Fibroblast of mammary gland (primary cell): ENCODE measurements at places on chromosomes 1 and 21.

GRCh38 chr1:231315887-231316286, 21.8 kb downstream of the EXOC8 start:
- peak; percentile 39 for DNase-seq

GRCh38 chr1:1359664-1360468, 1.5 kb upstream of the MXRA8 start:
- DNase-seq, result peak; percentile 91

DNA sequence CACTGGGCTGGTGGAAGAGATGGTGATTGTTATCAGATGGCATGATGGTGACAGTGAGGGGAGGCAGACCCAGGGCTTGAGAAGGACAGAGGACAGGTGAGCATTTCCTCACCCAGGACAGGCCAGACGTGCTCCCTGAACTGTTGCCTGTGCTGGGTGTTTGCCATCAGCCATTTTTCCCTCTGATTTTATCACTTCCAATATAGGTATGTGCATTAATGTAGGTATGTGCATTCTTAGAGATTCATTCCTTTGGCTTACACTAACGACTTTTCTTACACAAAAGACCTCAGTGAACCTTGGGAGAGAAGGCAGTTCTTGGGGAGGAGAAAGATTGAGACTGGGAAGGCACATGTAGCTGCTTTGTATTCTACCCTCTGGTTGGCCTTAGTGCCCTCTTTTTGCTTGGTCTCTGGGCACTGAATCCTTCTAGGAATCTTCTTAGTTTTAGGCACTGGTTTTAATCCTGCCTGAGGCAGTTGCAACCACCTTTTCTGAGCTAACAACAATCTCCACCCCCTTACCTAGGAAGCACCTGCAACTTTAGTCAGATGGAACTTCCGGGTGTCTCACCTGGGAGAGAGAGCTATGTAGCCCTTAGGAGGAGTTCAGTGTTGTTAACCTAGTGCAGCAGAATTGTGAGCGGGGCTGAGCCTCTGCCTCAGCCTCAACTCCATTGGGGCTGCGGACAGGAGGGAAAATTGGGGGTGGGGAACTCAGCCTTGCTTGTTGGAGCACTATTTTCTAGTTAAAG, 30.9 kb downstream of the C1orf116 start:
- no peak for DNase-seq

DNA sequence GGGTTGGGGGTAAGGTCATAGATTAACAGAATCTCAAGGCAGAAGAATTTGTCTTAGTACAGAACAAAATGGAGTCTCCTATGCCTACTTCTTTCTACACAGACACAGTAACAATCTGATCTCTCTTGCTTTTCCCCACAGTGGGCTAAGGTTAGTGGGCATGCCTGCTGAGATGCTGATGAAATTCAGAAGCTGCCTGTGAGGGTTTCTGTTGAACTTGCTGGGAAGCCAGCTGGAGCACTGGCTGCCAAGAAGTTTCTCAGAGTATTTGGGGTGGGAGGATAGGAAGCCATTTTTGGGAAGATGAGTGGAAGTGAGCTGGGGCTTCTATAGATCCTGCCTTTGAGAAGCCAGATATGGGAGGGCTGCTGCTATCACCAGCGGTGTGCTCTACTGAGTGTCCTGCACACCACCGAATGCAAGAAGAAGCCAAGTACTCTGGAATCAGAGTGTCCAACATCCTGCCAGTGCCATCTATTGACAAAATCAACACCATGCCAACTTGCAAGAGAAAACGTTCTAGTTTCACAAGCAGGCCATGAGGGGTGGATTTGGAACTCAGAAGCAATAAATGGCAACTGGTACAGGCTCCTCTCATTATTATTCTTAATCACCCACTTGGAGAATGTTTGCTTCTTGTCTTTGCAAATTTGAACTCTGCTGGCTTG, 102.7 kb downstream of the PTPRU start:
- no peak for DNase-seq

DNA sequence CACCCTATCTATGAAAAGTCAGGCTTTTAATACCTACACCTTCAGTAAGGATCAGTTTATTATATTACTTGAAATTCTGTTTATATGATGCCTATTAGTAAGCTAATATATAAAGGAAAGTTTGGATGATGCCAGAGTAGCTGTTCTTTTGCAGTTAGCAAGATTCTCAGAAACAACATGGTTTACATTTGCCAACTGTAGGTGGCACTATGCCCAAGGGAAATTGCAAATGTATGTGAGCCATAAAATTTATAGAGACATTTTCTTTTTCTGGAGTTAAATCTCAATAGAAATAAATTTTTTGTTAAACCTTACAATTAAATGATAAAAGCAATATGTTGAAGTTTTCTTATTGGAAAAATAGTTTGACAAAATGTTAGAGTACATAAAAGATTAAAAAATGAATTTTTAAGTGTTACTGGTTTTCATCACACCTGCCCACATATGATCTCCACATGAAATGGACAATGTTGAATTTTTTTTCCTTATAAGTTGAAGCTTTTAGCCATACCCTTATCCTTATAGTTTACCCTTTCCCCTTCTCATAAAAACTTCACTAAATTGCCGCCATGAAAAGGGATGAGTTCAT, 32.1 kb upstream of the EPHX4 start:
- DNase-seq, result peak; percentile 62

DNA sequence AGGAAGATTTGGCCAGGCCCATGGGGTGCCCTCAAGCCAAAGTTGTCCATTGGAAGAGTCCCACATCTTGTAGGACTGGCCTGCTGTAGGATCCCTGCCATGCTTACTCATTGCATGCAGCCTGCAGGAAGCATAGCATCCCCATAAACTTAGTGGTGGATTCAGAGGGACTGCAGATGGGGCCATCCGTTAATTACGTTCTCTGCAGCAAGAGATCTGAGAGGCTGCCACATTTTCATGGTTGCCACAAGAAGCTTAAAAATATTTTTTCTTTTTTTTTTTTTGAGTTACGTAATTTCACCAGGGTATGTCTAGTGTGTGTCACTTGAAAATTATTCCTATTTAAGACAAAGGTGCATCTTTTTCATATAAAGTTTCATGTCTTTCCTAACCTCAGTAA, 329.7 kb upstream of the USP24 start:
- DNase-seq, result peak; percentile 6

- DNase-seq, result no peak
These were observed 143.4 kb downstream of the GALNT2 start for GRCh38 chr1:230210326-230210980.

GRCh38 chr21:36917471-36918158, 48.9 kb downstream of the HLCS start:
- peak; percentile 59 for DNase-seq

- no peak for DNase-seq
These were observed 532 bp upstream of the FAM177B start for GRCh38 chr1:222736470-222736869.

GRCh38 chr1:223750730-223751570, 38.6 kb downstream of the CAPN2 start:
- DNase-seq, result no peak

GRCh38 chr1:245019910-245020486, 134.8 kb upstream of the KIF26B start:
- DNase-seq, result no peak

DNA sequence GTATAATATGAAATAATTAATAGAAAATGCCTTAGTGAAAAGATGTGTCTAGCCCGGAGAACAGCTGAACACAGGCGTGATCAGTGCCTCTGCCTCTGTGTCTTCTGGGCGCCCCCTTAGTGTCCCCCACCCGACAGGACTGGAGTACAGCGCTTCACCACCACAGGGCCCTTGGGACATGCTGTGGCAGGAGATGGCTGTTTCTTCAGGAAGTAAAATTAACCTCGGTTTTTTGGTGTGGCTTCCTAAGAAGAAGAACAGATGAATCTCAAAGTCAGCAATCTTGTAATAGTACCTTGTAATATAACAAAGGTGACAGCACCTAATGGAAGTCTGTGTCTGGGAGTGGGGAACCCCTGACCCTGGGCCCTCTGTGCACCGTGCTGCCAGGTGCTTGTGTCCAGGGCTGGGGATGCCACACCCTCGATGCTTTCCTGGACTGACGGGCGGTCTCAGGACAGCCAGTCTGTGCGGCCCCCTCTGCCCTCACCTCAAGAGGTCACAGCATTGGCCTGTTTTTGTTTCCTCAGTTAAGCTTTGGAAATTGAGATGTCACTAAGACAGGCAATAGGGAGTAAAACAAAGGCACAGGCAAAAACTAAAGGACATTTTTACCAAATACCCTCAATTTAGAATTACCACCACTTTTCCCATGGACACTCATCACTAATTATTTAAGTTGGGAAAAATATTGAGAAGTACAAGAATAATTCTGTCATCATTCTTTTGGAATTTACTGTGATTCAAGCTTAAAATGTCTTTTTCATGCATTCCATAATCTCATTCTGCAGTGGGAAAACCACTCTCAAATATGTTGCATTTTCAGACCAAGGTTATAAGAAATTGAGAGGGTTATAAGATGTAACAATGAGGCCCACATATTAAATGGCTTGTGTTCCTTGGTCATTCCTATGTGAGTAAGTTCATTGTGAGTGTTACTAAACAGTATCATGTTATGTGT, 79.3 kb downstream of the ADARB1 start:
- DNase-seq, result no peak

GRCh38 chr1:83998498-83999315, at the start of gene TTLL7:
Gene TTLL7, minus strand, starts transcription at chr1:83999132. Its CDS starts 46,921 bp downstream, at chr1:83952211.
- peak; percentile 54 for DNase-seq

- DNase-seq, result no peak
These were observed 494 bp downstream of the NT5C1A start for GRCh38 chr1:39671433-39671792.

- no peak for DNase-seq
These were observed 9.8 kb downstream of the LBR start for GRCh38 chr1:225418059-225418458.

- no peak for DNase-seq
These were observed 22.0 kb downstream of the MYOM3 start for GRCh38 chr1:24089743-24090555.

DNA sequence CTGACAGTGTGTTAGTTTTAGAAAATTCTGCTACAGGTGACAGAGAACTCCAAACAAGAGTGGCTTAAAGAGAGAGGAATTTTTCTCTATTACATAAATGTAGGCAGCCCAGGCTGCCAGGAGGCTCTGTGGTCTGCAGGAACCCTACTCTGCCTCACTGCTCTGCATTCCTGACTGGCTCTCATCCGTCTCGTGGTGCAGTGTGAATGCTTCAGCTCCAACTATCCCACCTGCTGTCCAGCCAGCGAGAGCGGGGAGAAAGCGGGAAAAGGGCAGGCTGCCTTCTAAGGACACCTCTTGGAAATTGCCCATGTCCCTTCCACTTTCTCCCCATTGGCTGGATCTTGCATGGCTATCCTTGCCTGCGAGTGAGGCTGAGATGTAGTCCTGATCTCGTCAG, 131.3 kb downstream of the PEX14 start:
- DNase-seq, result no peak

DNA sequence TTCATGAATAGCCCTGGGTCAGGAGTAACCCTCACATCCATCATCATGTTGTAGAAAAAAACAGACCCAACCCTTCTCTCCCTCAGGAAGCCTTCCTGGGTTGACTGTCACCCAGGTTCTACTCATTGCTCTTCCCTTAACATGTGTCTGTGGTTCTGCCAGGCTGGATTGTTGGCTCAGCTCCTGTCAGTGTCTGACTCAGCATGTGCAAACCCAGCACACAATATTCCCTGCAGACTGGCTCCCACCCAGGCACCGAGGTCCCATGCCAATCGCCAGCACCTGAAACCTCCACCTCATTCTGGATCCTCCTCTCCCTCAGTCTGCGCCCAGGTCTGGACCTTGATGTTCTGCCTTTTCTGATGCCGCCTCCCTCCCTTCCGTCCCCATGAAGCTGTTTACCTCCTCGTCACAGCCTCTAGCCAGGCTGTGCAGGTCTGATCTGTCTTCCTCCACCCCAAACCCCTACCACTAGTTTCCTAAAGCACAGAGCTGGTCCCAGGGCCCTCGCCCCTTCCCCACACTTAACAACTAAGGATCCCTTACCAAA, 4.3 kb upstream of the S100A8 start:
- peak; percentile 32 for DNase-seq

DNA sequence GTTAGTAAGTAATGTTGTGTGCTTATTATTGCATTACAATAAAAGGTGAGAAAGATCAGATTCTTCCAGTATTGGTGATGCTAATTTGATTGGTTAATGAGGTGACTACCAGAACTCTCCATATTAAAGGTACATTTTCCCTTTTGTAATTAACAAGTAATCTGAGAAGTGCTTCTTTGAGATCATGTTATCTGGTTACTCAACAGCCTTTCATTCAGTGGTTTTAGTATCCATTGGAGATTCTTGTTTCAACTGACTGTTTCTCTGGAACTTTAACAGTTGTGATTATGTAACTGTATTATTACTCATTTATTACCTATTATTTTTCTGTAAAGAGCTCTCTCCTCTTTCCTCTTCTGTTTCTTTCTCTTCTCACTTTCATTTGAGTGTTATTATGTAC, 86.7 kb downstream of the PEX14 start:
- peak; percentile 44 for DNase-seq

- DNase-seq, result no peak
These were observed 115.6 kb downstream of the UCHL5 start for GRCh38 chr1:192943522-192943921.

GRCh38 chr1:150530491-150531159, 15.1 kb downstream of the FALEC start:
- no peak for DNase-seq
